ENCODE measurements at places on chromosomes 11 and 22.

- no peak for DNase-seq
Observed at GRCh38 chr11:105202422-105202821, 62.9 kb upstream of the CARD18 start.

- no peak for DNase-seq
Observed at GRCh38 chr11:26777372-26777808, 55.5 kb upstream of the SLC5A12 start.

- no peak for DNase-seq
Observed at GRCh38 chr11:86255896-86256295, 11.3 kb downstream of the EED start.

GRCh38 chr11:61601512-61601911 is 20.6 kb upstream of the SYT7 start:
- no peak for DNase-seq

DNA sequence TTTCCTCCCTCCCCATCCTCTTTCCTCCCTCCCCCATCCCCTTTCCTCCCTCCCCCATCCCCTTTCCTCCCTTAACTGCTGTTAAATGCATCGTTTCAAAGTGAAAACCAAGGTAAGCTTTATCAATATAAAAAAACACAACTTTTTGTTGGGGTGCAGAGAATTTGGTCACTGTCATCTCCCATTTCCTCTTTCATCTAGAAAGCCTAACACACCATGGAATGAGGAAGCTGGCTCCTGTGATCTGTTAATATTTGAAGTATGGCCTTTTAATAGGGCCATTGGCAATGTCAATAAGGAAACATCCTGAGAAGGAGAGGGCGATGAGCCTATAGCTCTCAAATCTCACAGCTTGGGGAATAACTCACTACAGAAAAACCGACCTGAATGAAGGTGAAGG is 7.0 kb downstream of the EXPH5 start:
- DNase-seq = no peak

DNA sequence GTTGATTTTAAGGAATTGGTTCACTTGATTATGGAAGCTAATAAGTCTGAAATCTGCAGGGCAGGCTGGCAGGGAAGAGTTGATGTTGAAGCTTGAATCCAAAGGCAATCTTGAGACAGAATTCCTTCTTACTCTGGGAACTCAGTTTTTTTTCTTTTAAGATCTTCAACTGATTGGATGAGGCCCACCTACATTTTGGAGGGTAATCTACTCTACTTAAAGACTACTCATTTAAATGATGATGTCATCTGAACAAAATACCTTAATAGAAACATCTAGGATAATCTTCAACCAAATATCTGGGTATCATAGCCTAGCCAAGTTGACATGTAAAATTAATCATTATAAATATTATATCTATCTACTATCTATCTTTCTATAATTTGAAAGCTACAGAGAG is 163.2 kb downstream of the PGR start:
- DNase-seq = no peak

DNA sequence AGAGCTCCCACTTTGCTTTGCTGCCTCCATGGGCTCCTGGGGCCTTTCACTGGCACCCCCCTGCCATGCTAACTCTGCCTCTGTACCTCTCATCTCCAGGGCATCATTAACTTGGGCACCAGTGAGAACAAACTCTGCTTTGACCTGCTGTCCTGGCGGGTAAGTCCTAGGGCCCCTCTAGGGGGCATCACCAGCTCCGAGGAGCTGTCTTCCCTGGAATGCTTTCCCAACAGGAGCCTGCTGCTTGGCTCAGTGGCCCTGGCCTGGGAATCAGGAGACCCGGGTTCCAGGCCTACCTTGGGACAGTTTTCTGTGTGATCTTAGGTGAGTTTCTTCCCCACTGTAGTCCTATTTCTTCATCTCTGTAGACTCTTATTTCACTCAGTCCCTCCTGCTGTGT is 5.1 kb downstream of the ACCS start:
- DNase-seq = no peak

DNA sequence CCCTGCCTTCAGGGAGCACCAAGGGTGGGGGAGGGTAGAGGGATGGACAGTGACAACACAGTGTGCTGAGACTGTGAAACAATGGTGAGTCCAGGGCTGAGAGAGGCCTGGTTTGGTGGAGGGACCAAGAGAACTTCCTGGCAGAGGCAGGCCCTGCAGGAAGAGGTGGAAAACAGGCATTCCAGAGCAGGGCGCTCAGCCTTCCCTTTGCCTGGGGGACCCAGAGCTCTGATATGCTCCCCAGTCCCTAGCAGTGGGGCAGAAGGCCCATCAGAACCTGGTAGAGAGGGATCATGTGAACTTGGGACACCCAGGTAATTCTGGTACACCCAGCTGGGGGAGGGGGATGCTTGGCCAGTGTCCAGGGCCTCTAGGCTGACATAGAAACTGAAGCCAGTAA is 17.2 kb upstream of the UVRAG start:
- no peak for DNase-seq

DNA sequence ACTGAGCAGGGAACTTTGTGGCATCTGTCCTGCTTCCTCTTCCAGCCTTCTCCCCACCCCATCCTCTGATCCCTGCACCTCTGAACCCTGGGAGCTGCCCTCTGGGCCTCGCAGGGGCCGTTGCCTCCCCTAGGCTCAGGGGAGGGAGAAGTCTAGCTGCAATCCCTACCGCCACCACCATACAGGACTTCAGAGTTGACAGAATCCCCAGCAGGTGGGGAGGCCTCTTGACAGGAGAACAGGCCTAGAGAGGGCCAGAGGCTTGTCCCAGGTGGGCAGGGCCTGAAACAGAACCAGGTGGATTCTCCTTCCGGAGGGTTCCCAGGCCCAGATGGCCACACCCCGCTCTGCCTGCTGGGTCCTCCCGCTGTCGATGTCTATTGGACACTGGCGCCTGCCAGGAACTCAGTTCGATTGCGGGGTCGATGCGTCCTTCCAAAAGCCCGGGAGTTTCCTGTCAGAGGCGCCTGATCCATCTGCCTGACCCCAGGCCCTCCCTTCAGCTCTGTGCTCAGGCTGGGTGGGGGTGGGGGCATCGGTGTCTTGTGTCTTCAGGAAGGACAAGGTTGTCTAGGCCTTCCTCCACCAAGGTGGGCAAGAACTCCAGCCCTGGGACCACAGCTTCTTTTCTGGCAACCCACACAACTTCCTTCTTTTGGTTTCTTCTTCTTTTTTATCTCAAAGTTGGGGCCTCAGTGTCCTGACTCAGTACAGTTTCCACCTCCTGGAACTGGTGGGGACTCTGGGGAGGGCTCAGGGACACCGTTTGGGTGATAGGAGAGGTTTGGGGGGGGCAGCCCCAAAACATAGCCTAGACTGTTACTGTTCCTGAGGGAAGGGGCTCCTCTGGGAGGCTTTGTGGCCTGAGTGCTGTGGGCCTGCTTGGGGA is 6.4 kb downstream of the STARD10 start:
- no peak for DNase-seq

GRCh38 chr11:33989461-33989860 is 62.1 kb upstream of the CAPRIN1 start:
- DNase-seq = no peak

DNA sequence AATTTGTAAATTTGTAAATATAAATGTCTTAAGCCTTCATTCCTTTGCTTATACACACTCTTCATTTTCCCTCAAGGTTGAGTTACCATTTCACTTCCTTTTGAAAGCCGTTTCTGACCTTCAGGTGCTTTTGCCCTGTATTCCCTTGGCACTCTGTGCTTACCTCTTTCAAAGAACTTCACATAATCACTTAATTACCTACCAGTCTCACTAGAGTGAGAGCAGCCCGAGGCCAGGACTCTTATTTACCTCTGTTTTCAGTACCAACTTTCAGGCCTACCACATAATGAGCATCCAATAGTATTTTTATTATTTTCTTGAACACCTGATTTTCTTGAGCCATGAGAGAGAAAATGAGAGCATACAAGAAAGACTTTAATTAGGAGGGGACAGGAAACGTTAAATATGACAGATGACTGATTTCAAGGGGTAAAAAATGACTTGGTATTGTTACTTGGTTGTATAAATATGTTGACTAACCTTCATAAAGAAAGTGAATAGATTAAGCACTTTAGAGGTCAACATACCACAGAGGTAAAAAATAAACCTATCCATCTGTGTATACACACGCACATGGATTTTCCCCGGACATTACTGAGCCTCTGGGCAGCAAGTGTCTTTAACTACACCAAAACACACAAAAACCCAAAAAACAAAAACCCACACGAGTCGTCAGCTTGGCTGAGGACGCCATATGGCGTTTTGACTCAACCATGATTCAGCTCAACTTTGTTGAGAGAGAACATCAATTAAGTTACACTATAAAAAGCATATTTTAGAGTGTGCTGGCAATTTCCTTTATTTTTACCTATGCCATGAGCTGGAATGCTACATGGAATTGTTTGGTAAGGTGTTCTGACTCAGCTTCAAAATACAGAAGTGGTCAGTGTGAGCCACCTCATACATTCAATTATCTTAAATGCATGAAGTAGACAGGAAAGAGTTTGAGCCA is 7.6 kb downstream of the ATXN10 start:
- DNase-seq = peak; percentile 10

- no peak for DNase-seq
Observed at GRCh38 chr11:81135570-81135969, 1598.1 kb downstream of the FAM181B start.

DNA sequence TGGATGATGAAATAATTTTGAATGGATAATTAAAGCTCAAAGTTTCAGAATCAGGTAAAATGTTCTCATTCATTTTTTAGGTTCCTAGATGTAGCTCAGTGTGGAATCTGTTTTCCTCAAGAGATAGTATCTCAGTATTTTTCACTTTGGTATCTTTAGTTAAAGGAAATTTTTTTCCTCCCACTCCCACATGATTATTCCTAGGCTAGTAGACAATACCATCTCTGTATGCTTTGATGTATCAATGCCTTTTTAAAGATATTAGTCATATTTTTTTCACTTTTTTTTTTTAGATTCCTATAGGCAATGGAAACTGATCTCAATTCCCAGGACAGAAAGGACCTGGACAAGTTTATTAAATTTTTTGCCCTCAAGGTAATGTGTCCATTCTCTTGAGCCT is 26.6 kb downstream of the ATG13 start:
- no peak for DNase-seq

Measured in T1000 (cell line).